ENCODE measurements at places on chromosomes 3 and 15. TPM values are rescaled to one million over a fixed set of nuclear protein-coding genes. Genes with fewer than 3 reads are reported as not detected.

DNA sequence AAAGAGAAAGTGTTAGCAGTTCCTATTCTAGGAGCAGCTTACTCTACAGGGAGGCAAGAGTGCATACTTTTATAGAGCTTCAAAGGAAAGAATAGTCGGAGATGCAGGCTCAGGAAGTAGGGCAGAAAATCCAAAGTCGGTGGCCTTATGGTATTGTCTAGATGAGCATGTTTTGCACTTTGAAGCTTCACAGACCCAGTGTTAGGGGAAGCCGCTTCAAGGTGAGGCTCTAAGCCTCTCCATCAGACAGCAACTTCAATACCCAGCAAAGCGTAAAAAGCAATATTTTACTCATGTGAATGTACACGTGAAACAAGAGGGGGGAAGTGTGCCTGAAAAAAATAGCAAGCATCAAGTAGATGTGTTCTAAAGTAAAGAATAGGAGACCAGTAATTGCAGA lies 125.6 kb upstream of the RASGRP1 start:
- no peak overlapping the region for H3K27ac ChIP-seq
- H3K4me3 ChIP-seq = no peak overlapping the region
- DNase-seq = no peak
- no peaks in the 10 kb centered on the region for H3K36me3 ChIP-seq

GRCh38 chr15:70353606-70354345 lies 256.1 kb upstream of the TLE3 start:
- H3K27ac ChIP-seq = no peak overlapping the region
- H3K4me1 ChIP-seq = no peaks in the 10 kb centered on the region
- no peaks in the 10 kb centered on the region for H3K36me3 ChIP-seq
- no peaks in the 10 kb centered on the region for H3K27me3 ChIP-seq

The IL17RB gene
- total RNA-seq = 7.0 TPM

DNA sequence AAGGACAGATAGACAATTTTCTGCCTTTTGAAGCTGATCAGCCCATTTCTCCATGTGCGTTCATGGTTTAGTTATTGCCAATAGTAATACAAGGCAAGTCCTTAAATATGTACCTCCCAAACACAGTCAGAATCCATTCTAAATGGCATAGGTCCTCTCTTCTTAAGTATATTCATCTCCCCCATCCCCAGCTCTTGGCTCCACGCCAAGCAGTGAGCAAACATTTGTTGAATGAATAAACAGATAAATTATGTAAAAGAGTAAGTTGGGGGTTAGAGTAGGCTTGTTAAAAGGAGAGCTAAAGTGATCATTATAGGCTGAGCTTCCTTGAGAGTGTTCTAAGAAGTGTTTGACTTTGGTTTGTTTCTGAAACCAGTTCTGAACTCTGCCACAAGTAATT lies 241.3 kb downstream of the ITPR1 start:
- no peaks in the 10 kb centered on the region for H3K27me3 ChIP-seq
- H3K4me1 ChIP-seq = no peaks in the 10 kb centered on the region
- H3K27ac ChIP-seq = no peak overlapping the region
- H3K36me3 ChIP-seq = no peaks in the 10 kb centered on the region
- DNase-seq = no peak
